Activated CD4-positive, alpha-beta memory T cell treated with anti-CD3 and anti-CD28 coated beads, Interleukin-2, amount 10 ng/mL, durations not matched to agents 7 days and 5 days (primary cell): ENCODE measurements at places on chromosomes 2 and 18. TPM values are rescaled to one million over a fixed set of nuclear protein-coding genes. Genes with fewer than 3 reads are reported as not detected.

The ANKRD30BL gene
- total RNA-seq, result not detected

DNA sequence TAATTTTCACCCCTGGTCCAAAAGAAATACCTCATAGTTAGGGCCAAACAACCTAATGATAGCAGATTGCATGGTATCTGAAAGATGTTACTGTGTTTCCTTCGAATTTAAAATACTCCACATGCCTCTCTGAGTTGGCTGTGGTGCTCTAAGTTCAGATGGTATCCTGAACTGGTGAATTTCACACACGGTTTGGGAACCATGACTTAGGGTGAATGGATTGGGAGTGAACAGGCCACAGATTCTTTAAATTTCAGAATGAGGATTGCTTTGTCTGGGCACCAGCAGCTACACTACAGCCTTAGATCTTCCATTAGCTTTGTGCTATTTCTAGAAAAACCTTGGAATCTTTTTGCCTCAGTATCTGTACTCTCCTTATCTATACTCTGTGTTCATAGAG, 6.2 kb downstream of the GMCL1 start:
- no peak overlapping the region for H3K27ac ChIP-seq
- peaks cover 50% of the 10 kb centered on the region for H3K36me3 ChIP-seq
- H3K4me3 ChIP-seq, result no peak overlapping the region
- H3K4me1 ChIP-seq, result peaks cover 56% of the 10 kb centered on the region
- H3K27me3 ChIP-seq, result no peaks in the 10 kb centered on the region

The ADRA2B gene
- 0.05 TPM for total RNA-seq

DNA sequence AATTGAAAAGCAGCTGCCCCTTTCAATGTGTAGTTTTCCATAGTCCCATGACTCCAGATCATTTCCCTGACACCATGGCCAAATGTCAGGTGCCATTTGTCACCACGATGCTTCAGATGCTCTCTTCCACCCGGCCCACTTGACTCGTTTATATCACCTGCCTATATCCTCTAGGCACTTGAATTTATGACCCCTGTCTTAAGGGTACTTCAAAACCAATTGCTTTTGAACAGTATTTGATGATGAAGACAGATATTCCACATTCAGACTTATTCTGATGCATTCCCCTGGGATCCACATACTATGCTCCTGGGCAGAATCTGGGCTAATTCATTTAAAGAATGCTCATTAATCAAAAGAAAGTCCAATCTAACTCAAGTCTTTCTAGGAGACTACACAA, 16.9 kb upstream of the RHBDD1 start:
- no peak overlapping the region for H3K4me3 ChIP-seq
- H3K4me1 ChIP-seq, result no peaks in the 10 kb centered on the region
- H3K27me3 ChIP-seq, result peaks cover 11% of the 10 kb centered on the region
- no peaks in the 10 kb centered on the region for H3K36me3 ChIP-seq
- no peak for DNase-seq
- H3K27ac ChIP-seq, result no peak overlapping the region

The CEP192 gene
- 42.6 TPM for total RNA-seq

- H3K4me1 ChIP-seq, result no peaks in the 10 kb centered on the region
- H3K36me3 ChIP-seq, result no peaks in the 10 kb centered on the region
- H3K27me3 ChIP-seq, result no peaks in the 10 kb centered on the region
- H3K27ac ChIP-seq, result no peak overlapping the region
- no peak overlapping the region for H3K4me3 ChIP-seq
Measured at GRCh38 chr2:198890490-198890889, 567.2 kb downstream of the SATB2 start.

DNA sequence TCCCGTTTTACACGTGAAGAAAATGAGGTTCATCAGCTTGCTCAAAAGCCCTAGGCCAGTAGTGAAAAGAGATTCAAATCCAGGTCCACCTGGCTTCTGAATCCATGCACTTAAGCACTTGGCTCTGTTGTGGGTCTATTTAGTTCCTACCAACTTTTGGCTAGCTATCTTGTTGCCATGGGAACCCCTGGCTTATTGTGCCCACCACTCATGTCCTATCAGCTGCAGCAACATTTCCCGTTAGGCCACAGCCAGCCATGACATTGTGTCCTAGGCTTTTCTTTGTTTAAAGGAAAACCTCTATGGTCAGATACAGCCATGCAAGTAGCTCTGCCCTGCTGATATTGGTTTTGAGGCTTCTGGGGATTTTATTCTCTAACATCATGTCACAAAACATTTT, 49.8 kb downstream of the PLEK start:
- H3K27ac ChIP-seq, result no peak overlapping the region
- H3K27me3 ChIP-seq, result peaks cover 2% of the 10 kb centered on the region
- no peaks in the 10 kb centered on the region for H3K36me3 ChIP-seq
- H3K4me1 ChIP-seq, result peaks cover 20% of the 10 kb centered on the region
- no peak for DNase-seq

DNA sequence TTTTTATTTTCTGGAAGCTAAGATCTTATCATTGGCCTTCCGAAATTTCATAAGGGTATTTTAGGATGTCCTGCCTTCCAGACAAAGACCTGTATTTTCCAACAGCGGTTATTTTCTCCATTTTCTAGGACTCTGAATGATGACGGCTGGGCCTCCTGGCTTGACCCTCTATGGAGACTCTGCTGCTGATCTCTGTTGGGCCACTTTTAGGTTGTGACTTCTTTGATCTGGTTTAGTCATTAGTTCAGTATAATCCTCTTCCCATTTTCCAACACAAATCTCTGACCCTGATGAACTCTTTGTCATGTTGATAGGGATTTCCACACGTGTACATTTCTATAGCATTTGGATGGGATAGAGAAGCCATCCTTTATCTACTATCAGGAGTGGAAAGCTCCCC, 93.7 kb downstream of the HS1BP3 start:
- no peak for DNase-seq
- H3K4me3 ChIP-seq, result no peak overlapping the region
- H3K4me1 ChIP-seq, result no peaks in the 10 kb centered on the region
- H3K36me3 ChIP-seq, result no peaks in the 10 kb centered on the region
- no peak overlapping the region for H3K27ac ChIP-seq
- H3K27me3 ChIP-seq, result peaks cover 10% of the 10 kb centered on the region

DNA sequence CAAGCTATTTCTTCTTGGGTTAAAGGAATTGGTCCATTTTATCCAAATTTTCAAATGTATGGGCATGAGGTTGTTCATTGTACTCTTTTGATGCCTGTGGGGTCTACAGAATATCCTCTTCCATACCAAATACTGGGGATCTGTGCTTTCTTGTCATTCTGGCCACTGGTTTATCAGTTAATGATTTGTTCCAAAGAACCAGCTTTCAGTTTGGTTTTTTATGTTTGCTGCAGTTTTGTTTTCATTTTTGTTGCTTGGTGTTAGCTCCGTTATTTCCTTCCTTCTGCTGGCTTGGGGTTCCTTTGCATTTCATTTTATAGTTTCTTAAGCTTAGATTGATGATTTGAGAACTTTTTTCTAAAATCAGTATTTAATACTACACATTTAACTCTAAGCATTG, 45.5 kb downstream of the SLC66A2 start:
- no peaks in the 10 kb centered on the region for H3K27me3 ChIP-seq
- peaks cover 30% of the 10 kb centered on the region for H3K36me3 ChIP-seq
- H3K27ac ChIP-seq, result peak overlapping the region; percentile 52
- no peak for DNase-seq

The UNC50 gene
- total RNA-seq, result 32.7 TPM

The POTEI gene
- total RNA-seq, result not detected

- no peak overlapping the region for H3K4me3 ChIP-seq
- DNase-seq, result no peak
- peaks cover 4% of the 10 kb centered on the region for H3K4me1 ChIP-seq
- no peak overlapping the region for H3K27ac ChIP-seq
Measured at GRCh38 chr2:207589143-207589542, 36.1 kb downstream of the METTL21A start.

GRCh38 chr2:1613731-1614354, 130.5 kb downstream of the PXDN start:
- no peaks in the 10 kb centered on the region for H3K4me1 ChIP-seq
- DNase-seq, result no peak
- H3K27ac ChIP-seq, result no peak overlapping the region
- no peaks in the 10 kb centered on the region for H3K36me3 ChIP-seq
- H3K4me3 ChIP-seq, result no peak overlapping the region
- no peaks in the 10 kb centered on the region for H3K27me3 ChIP-seq

The SRD5A2 gene
- total RNA-seq, result not detected

DNA sequence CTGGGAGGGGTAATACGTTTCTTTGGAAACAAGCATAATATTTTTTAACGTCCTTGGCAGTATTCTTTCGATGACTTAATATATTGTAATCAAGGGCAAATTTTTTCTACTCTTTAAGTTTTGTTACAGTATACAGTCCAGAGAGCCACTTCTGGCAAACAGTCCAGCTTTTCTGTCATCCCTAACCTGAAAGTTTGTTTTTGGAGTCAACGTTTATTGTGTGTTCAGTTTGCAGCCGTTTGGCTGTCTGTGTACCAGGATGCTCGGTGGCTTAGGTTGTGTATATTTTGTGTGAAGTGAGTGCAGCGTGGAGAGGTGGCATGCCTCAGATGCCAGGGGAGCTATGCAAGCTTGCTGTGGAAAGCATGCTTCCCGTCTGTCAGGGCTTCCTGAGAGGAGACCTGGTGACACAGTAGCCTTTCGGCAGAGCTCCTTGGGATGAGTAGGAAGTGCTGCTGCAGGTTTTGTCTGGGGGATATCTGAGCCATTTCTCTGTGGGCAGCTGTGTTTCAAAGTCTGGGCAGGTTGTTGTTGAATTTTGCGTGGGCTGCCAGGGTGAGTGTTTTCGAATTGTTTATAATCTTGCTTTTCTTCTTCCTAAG, 14.7 kb downstream of the MAP3K20 start:
- H3K4me3 ChIP-seq, result no peak overlapping the region
- DNase-seq, result no peak
- H3K4me1 ChIP-seq, result no peaks in the 10 kb centered on the region
- H3K36me3 ChIP-seq, result peaks cover 5% of the 10 kb centered on the region
- H3K27me3 ChIP-seq, result peaks cover 6% of the 10 kb centered on the region

DNA sequence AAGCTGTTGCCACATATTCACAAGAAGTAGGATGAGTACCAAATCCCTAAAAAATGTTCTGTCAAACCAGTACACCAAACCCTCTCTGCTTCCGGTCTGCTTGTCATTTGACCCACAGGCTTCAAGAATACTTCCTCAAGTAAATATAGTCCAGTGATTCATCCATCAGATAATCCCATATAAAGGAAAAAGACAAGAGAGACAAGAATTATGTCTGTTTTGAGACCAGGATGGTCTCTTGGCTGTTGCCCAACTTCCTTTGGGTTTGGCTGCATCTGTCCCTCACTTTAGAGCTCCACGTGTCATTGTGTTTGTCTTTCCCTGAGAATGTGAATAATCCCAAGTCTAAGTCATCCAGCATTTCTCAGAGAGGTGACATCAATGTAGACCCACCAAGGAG, 91.5 kb upstream of the NRP2 start:
- H3K4me3 ChIP-seq, result no peak overlapping the region
- H3K36me3 ChIP-seq, result no peaks in the 10 kb centered on the region
- no peaks in the 10 kb centered on the region for H3K4me1 ChIP-seq
- H3K27me3 ChIP-seq, result no peaks in the 10 kb centered on the region

The FAM237A gene
- not detected for total RNA-seq

The CAPN14 gene
- total RNA-seq, result 0.35 TPM

DNA sequence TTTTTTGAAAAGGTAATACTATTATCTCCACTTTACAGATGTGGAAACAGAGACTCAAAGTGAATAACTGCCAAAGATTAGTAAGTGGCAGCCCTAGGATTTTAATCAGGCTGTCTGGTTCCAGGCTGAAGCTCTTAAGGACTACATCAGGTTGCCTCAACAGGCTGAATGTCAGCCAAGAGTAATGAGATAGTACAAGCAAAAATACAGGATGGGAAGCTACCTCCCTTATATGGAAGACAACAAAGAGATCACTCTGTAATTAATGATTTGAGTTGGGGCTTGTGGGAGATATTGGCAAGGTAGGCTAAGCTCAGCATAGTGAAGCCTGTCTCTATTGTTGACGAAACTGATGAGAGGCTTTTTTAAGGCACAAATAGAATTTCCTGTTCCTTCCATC, 323.1 kb downstream of the KCNJ3 start:
- H3K27me3 ChIP-seq, result no peaks in the 10 kb centered on the region
- H3K36me3 ChIP-seq, result no peaks in the 10 kb centered on the region
- DNase-seq, result no peak
- no peak overlapping the region for H3K27ac ChIP-seq
- H3K4me3 ChIP-seq, result no peak overlapping the region

GRCh38 chr2:143083636-143084035, 45.6 kb upstream of the ARHGAP15 start:
- peak overlapping the region; percentile 29 for H3K4me3 ChIP-seq
- H3K36me3 ChIP-seq, result no peaks in the 10 kb centered on the region
- no peak for DNase-seq
- peak overlapping the region; percentile 58 for H3K27ac ChIP-seq
- no peaks in the 10 kb centered on the region for H3K27me3 ChIP-seq

The STPG4 gene
- total RNA-seq, result 0.13 TPM

GRCh38 chr2:39378968-39379367, 58.1 kb downstream of the MAP4K3 start:
- no peak overlapping the region for H3K4me3 ChIP-seq
- H3K27ac ChIP-seq, result no peak overlapping the region
- H3K4me1 ChIP-seq, result peaks cover 9% of the 10 kb centered on the region
- no peaks in the 10 kb centered on the region for H3K27me3 ChIP-seq
- peaks cover 16% of the 10 kb centered on the region for H3K36me3 ChIP-seq

The VWC2L gene
- total RNA-seq, result not detected

DNA sequence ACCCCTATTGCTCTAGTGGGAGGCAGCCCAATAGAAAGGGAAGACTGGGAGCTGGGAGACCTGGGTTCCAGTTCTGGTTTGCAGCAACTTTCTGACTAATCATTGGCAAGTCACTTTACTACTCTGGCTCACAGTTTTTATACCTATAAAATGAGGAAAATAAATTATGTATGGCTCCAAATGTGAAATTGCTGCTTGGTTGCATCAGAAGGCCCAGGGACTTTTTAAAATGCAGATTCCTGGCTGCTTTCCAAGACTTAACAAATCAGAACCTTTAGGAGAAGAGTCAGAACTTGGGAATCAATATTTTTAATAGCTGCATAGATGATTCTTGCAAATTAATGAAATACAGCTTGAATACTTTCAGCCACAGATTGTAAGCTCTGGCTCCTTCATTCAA, 943.9 kb downstream of the EPHA4 start:
- H3K27ac ChIP-seq, result no peak overlapping the region
- H3K36me3 ChIP-seq, result no peaks in the 10 kb centered on the region
- H3K27me3 ChIP-seq, result no peaks in the 10 kb centered on the region
- no peak for DNase-seq

DNA sequence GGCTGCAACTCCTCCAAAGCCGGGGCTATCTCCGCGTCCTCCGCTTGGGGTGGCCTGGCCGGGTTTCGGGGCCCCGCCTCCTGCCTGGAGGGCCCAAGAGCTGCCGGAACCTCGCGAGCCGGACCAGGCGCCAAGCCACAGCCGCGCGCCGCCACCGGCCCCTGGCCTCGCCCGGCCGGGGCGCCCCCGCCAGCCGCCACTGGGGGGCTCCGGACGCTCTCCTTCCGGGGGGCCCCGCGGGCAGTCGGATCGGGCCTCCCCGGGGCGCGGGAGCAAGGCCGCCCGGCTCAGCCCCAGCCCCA, 17.4 kb upstream of the HAAO start:
- H3K4me1 ChIP-seq, result peaks cover 18% of the 10 kb centered on the region
- H3K36me3 ChIP-seq, result peaks cover 5% of the 10 kb centered on the region
- H3K4me3 ChIP-seq, result peak overlapping the region; percentile 54
- DNase-seq, result peak; percentile 75
- peaks cover 10% of the 10 kb centered on the region for H3K27me3 ChIP-seq

- no peak overlapping the region for H3K27ac ChIP-seq
- H3K27me3 ChIP-seq, result no peaks in the 10 kb centered on the region
- no peaks in the 10 kb centered on the region for H3K4me1 ChIP-seq
- no peak overlapping the region for H3K4me3 ChIP-seq
- no peak for DNase-seq
- no peaks in the 10 kb centered on the region for H3K36me3 ChIP-seq
Measured at GRCh38 chr2:11573418-11574175, 39.8 kb downstream of the GREB1 start.
